ENCODE measurements at places on chromosomes 13 and 19. TPM values are rescaled to one million over a fixed set of nuclear protein-coding genes. Genes with fewer than 3 reads are reported as not detected.

The TBXA2R gene
- total RNA-seq = 0.42 TPM

The CACNG7 gene
- not detected for total RNA-seq

The ATP4A gene
- total RNA-seq = not detected

The ZNF99 gene
- not detected for total RNA-seq

The CD33 gene
- 8.7 TPM for total RNA-seq

The PODNL1 gene
- total RNA-seq = not detected

DNA sequence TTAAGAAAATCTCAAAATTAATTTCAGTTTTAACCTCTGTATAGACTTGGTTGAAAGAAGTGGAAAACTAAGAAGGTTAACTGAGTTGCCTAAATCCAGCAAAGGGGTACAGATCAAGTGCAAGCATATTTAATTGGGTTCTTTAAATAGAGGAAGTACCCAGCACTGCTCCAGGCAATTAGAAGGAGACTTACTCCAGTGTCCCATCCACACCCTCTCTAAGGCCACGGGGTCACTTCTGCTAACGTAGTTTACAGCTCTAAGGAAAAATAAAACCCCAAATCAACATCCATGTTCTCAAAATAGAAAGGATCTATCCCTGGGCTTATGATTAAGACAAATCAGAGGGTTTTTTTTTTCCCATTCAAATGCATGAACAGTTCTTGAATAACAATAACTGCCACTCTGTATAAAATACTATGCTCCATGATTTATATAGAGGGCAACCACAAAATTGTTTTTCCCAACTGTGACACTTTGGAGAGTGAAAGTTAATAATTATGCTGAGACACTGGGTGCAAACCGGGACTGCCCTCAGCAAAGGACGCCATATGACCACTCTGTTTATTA is 4.6 kb downstream of the FRY start:
- peaks cover 5% of the 10 kb centered on the region for H3K27me3 ChIP-seq
- H3K27ac ChIP-seq = no peak overlapping the region
- H3K4me1 ChIP-seq = peaks cover 52% of the 10 kb centered on the region

GRCh38 chr13:74576420-74576819 is 442.2 kb upstream of the KLF12 start:
- no peaks in the 10 kb centered on the region for H3K36me3 ChIP-seq
- H3K27me3 ChIP-seq = peaks cover 38% of the 10 kb centered on the region
- no peak for DNase-seq

- peaks cover 8% of the 10 kb centered on the region for H3K27me3 ChIP-seq
- no peak for DNase-seq
- H3K27ac ChIP-seq = no peak overlapping the region
- no peak overlapping the region for H3K4me3 ChIP-seq
- H3K36me3 ChIP-seq = no peaks in the 10 kb centered on the region
- no peaks in the 10 kb centered on the region for H3K4me1 ChIP-seq
Measured at GRCh38 chr13:110194451-110194850, 112.5 kb downstream of the COL4A1 start.

DNA sequence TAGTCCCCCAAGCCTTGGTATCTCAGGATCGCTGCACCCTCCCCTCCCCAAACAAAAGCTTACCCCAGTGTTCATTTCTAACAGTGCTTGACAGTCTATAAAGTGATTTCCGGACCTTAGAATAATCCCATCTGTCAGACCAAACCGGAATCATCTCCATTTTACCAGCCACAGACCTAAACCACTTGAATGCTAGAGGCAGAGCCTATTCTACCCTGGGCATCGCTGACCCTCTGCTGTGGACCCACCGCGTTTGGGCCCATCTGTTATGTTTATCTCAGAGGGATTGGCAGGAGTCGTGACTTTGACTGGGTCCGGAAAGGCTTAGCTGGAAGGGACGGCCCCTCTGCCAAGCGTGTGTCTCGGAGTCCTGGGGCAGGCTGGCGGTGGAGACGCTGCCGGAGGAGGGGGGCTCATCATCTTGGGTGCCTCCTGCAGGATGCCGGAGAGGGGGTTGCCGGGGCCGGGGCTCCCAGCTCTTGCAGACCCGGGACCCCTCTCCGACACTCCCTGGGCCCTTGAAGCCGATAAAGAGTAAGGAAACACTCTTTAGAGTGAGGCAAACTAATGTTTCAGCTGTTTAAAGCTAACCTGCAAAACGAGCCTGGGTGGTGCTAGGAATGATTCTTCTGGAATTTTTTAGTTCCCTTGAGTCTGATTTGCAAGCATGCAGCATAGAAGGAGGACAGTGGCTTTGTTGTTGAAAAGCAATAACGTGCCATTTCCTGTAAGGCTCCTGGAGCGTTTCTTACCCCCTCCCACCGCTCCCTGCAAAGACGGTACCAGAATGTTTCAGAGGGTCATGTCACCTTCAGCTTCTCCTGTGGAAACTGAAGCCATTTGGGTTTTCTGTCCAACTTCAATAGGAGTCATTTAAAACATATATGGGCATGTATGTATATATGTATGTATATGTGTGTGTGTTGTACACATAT is 1.3 kb downstream of the SLC25A42 start:
- no peaks in the 10 kb centered on the region for H3K27me3 ChIP-seq
- peak overlapping the region; percentile 88 for H3K4me3 ChIP-seq
- peak; percentile 78 for DNase-seq
- peaks cover 32% of the 10 kb centered on the region for H3K4me1 ChIP-seq

DNA sequence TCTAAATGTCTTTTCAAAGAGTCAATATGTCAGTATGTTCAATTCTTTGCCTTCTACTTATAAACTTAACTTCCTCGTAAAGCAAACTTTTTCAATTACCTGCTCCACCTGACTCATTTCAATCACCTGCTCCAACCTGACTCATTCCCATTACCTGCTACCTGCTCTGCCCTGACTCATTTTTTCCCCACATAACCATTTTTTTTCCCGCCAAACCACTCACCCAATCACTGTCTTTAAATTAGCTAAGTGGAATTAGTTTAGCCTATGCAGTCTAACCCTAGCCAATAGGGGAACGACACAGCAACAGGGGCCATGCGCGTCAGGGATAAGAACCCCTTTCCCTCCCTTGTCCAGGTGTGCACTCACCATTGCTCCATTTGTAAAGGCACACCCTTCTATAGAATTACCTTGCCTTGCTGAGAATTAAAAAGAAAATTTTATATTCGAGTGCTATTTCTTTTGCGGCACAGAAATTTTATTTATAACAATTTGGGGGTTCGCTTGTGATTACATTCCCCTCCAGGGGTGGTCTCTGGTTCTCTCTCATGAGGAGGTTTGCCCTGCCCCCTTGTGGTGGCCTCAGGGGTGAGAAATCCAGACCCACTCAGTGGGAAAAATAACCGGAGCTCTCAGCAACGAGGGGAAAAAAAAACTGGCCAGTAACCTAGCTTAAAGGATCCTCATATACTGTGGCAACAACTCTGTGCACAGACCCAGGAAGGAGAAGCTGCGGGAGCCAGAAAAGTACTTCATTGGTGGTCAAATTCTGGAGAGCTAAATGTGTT is 193.1 kb downstream of the ZNF486 start:
- no peak overlapping the region for H3K27ac ChIP-seq
- H3K4me1 ChIP-seq = no peaks in the 10 kb centered on the region
- no peaks in the 10 kb centered on the region for H3K27me3 ChIP-seq
- H3K36me3 ChIP-seq = no peaks in the 10 kb centered on the region

DNA sequence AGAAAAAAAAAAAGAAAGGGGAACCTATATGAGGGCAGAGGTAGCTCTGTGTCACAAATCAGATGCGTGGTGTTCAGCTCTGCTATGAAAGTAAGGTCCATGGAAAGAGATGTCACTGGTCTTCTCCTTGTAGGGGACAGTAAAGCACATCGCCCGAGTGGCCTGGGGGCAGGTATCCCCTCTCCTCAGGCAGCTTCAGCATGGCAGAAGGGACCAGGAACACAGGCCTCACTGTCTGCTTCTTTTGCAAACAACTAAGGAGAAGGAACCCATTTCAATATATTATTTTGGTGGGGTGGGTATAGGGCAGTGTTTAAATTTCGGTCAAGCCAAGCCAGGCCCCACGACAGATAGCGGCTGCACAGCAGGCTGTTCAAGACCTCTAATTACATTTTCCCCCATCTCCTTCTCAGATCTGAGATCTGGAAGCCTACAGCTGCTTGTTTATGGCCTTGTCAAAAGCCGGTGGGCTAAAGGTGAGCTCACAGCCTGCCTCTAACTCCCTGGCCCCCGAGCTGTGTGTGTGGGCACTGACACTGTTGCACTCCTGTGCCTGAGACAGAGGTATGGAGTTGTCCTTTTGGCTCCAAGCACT is 72.8 kb downstream of the HSPH1 start:
- no peaks in the 10 kb centered on the region for H3K36me3 ChIP-seq
- DNase-seq = no peak
- no peak overlapping the region for H3K27ac ChIP-seq
- H3K4me1 ChIP-seq = peaks cover 5% of the 10 kb centered on the region
- no peak overlapping the region for H3K4me3 ChIP-seq

DNA sequence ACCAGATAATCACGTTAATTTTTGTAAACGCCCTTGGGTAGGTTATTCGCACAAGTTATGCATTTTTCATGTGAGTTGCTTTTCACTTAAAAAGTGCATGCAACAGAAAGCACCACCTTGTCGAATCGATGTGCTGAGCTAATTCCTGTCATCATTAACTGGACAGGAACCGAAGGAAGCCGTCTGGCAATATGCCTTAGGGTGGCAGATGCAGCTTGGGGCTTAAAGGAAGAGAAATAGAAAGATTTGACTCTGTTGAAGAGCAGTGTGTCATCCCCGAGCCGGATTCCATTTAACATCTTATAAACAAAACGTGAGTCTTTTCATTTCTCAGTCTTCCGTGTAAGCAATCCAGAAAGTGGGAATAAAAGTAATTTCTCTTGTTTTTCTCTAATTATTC is 70.0 kb downstream of the ATP11A start:
- peaks cover 8% of the 10 kb centered on the region for H3K4me1 ChIP-seq
- H3K27me3 ChIP-seq = no peaks in the 10 kb centered on the region
- H3K27ac ChIP-seq = no peak overlapping the region
- DNase-seq = no peak
- H3K4me3 ChIP-seq = no peak overlapping the region

DNA sequence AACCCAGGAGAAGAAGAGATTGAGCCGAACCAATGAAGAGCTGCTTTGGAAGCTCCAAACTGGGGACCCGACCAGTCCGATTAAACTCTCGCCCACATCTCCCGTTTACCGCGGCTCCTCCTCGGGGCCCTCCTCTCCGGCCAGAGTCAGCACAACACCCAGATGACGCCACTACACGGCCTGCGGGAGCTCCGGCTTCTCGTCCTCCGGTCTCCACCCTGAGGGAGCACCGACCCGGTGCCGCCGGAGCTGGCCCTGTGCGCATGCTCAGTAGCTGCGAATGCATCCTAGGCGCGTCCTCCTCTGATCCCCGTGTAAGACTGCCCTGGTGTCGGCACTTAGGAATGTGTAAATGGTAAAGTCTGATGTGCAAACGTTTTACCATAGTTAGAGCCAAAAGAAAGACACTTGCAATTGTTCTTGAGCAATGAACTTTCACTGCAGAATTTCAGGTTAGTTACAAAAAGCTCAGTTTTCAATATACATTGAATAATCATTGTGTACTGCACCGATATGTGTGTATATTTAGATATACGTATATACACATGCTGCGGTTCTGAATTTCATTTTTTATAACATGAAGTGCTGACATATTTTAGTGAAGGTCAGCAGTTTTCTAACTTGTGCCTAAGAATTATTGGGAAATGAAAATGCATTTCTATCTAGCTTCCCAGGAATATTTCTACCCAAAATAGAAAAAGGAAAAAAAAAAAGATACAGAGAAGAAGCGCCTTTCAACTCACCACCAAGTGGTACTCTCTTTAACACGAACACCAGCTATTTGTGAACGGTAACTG is 92.2 kb downstream of the SLC7A1 start:
- H3K27ac ChIP-seq = no peak overlapping the region
- H3K27me3 ChIP-seq = peaks cover 10% of the 10 kb centered on the region
- H3K4me1 ChIP-seq = peaks cover 2% of the 10 kb centered on the region
- H3K36me3 ChIP-seq = no peaks in the 10 kb centered on the region

- H3K4me1 ChIP-seq = no peaks in the 10 kb centered on the region
- peaks cover 26% of the 10 kb centered on the region for H3K36me3 ChIP-seq
- no peak overlapping the region for H3K4me3 ChIP-seq
- H3K27me3 ChIP-seq = no peaks in the 10 kb centered on the region
- DNase-seq = no peak
Measured at GRCh38 chr19:18903156-18904037, 7.4 kb upstream of the CERS1 start.

DNA sequence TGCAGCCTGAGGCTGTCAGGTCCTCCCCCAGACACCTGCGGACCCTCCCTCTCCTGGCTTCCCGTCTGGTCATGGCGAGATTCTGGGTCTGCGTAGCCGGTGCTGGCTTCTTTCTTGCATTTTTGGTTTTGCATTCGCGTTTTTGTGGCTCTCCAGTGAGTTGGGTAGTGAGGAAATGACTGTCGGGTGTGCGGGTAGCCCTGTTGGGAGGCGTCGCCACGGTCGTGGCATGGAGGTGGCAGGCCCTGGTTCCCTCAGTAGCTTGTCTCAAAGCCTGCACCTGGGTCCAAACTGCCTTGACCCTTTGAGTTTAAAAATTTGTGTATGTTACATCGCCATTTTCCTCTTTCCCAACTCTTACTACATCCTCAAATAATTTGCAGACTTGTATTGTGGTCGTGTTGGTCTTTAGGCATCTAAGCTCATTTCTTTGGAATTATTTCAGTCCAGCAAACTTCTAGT is 344 bp downstream of the NHLRC3 start:
- peaks cover 50% of the 10 kb centered on the region for H3K4me1 ChIP-seq
- peak; percentile 89 for DNase-seq
- no peaks in the 10 kb centered on the region for H3K27me3 ChIP-seq
- H3K4me3 ChIP-seq = peak overlapping the region; percentile 91
- H3K27ac ChIP-seq = peak overlapping the region; percentile 95

GRCh38 chr19:11494634-11495285 is 10.9 kb downstream of the ZNF653 start:
- H3K4me1 ChIP-seq = no peaks in the 10 kb centered on the region
- no peaks in the 10 kb centered on the region for H3K27me3 ChIP-seq
- H3K4me3 ChIP-seq = no peak overlapping the region
- H3K27ac ChIP-seq = no peak overlapping the region
- DNase-seq = no peak

DNA sequence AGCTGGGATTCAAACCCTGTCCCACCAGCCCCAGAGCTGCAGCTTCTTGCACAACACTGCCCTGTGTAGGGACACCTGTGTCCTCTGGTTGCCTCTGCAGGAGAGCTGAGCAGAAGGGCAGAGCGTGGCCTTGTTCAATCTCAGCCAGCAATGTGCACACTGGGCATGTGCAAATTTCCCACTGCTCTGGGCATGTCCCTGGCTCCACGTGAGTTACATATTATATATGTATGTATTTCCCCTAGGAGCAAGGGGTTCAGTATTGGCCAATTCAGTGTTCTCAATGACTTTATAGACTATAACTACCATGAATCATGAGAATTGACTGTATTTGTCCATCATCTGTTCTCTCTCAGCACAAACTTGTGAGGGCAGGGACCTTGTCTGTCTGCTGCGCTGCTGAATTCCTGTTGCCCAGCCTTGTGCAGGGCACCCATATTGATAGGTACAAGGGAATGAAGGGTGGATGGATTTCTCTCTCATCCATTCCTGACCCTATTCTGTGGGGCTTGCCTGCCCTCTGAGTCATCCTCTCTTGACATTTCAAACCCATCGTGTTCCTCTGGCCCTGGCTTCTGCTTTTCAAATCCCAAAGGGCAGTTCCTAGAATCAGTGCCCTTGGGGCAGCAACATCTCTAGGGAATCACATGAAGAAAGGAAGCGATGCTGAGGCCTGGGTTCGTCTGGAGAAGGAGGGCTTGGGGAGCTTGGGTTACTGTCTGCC is 69.7 kb downstream of the ERICH6B start:
- no peaks in the 10 kb centered on the region for H3K4me1 ChIP-seq
- DNase-seq = no peak
- no peaks in the 10 kb centered on the region for H3K27me3 ChIP-seq
- H3K36me3 ChIP-seq = no peaks in the 10 kb centered on the region

Data from activated CD4-positive, alpha-beta T cell treated with anti-CD3 and anti-CD28 coated beads, Interleukin-2, amount 10 ng/mL, durations not matched to agents 24 days and 14 days (primary cell).